NK-92 treated with Interleukin-12 subunit alpha and Interleukin-12 subunit beta, amount 100 ng/mL, for 24 hours (cell line): ENCODE measurements at places on chromosomes 2 and 18.

DNA sequence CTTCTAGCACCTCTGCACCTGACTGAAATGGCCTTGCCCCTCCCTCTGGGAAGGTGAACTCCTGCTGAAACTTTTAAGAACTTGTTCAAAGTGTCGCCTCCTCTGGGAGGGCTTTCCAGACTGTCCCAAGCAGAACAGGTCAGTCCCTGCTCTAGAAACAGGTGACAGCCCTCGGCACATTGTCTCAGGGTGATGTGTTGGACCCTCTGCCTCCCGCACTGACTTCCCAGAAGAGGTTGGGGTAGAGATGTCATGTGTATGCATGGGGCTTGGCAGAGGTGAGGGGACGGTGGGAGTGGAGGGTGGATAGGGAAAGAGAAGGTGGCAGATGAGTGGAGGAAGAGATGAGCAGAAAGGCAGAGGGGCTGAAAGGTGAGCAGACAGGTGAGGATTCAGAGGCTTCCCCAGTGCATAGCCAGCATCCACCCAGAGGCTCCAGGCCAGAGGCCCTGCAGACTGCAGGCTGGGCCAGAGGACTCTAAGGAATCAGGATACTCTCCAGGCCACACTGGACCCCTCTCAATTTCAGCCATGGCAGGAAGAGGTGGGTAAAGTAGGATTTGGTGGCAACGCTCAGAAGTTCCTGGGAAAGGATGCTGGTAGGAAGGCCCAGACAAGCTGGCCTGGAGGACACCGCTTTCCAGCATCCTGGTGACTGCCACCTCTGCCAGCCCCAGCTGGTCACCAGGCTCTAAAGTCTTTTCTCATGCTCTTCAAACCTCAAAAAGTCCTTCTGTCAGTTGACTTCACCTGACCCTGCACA lies 24.8 kb upstream of the TNS1 start:
- DNase-seq: no peak

- DNase-seq: no peak
Observed at GRCh38 chr2:33363325-33364298, 112.8 kb upstream of the RASGRP3 start.

- DNase-seq: no peak
Observed at GRCh38 chr2:198788676-198789075, 669.1 kb downstream of the SATB2 start.

GRCh38 chr2:233323851-233324250 lies 16.2 kb downstream of the SAG start:
- no peak for DNase-seq

DNA sequence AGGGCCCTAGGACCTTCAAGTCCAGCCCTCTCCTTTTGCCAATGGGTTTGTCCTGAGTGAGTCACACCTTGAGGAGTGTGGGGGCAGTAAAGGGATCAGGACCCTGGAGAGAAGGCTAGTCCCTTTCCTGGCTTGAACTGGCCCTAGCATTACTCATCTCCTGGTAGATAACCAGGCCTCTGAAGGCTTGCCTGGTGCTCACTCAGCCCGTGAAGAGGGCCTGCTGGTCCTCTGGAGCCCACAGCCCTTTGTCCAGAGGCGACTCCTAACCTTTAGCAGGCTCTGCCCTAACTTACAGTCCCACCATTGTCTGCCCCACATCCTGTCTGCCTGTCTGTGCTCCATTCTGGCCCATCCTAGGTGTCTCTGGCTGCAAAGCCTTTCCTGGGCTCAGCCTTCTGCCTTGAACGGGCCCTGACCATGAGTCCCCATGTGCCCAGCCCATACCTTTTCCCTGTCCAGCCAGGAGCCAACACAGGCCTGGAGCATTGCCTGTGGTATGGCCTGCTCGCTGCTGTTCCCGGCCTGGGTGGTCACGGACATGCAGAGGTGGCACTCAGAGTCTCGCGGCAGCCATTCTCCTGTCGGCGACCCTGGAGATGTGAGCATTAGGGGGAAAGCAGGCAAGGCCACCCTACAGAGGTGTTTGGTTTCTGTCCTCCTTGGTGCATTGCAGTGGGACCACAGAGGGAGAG lies 5.0 kb downstream of the SFTPB start:
- no peak for DNase-seq

DNA sequence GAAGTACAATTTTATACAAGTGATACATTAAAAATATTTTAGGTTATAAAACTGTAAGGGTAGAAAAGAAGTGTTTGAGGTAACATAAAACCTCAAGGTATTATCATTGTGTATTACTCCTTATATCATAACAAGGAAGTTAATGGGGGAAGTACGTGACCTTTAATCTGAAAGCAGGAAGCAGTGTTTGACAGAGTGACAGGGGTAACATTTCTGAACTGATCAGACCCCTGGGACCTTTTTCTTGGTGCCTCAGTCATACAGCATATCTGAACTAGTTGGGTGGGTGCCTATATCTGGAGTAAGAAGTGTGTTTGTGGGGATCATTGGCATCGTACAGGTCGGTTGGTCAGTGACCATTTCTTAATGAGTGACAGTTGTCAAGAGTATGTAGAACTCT lies 43.0 kb downstream of the MALT1 start:
- no peak for DNase-seq

DNA sequence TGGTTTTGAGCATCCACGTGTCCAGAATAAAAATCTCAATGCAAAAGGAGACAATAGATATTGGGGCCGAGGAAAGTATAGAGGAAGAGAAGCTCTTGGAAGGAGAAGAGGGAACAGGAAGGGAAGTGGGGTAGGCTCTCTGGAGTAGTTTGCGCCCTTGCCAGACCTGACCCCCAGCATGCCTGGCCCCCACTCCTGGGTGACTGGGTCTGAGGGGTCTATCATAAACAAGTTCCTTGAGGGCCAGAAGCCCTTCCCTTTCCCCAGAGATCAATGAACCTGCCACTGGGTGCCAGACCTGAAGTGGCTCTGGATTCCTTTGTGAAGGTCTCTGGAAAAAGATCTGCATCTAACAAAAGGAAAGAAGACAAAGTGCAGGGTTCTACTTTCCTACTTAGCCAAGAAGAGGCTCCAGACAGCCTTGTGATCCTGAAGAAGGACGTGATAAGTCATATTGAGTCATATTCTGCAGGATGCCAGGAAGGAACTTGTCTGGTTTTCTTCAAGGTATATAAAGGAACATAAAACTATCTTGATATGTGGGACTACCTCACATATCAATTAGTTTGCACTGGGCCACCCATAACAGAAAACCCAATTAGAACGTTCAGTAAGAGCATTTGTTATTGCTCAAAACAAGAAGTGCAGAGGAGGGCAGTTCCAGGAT lies 18.7 kb upstream of the ATOH8 start:
- no peak for DNase-seq

- DNase-seq: no peak
Observed at GRCh38 chr2:191264647-191265081, 19.5 kb downstream of the MYO1B start.

DNA sequence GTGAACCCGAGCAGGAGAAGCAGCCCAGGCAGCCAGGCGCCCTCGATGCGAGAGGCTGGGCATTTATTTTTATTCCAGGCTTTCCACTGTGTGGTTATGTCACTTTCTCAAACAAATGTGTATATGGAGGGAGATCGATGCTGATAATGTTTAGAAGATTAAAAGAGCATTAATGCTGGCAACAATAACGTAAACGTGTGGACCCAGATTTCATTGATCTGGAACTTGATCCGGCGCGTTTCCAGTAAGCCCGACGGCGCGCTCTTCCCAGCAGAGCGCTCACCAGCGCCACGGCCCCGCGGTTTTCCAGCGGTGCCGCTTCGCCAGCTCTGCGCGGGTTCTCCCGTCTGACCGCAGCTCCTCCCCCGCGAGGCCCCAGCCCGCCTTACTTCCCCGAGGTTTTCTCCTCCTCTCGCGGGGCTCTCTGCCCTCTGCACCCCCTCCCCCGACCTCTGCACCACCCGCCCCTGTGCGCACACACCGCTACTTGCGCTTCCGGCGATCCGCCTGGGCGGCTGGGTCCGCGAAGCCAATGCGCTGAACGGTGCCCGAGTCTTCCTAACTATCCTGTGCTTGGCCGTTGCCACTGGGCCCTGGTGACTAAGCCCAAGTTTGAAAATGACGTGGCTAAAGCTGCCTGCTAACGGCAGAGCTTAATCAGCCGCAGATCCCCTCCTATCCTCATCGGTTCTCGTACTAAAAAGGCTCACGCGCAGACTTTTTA lies 6.1 kb downstream of the ONECUT2 start:
- DNase-seq: no peak

DNA sequence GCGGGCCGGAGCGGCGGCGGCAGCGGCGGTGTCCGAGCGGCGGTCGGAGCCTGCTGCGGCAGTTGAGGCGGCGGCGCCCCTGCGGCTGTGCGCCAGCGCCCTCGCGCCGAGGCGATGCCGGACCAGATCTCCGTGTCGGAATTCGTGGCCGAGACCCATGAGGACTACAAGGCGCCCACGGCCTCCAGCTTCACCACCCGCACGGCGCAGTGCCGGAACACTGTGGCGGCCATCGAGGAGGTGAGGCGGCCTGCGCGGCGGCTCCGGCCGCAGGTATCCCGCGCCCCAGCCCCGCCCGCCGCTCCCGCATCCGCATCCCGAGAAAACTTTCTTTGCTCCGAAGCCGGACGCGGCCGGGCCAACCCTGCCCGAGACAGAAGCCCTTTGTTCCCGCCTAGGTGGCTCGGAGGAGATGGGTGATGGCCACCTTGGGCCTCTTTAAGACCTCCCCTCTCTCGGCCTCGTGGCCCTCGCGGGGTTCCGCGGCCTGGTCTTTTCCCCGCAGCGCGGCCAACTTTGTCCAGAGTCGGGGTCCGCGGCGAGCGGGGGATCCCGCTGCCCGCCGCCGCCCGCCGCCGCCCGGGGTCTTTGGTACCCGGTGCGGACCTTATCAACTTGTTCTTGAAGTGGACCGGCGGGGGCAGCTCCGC lies 504 bp downstream of the ASAP2 start:
- no peak for DNase-seq

- DNase-seq: no peak
Observed at GRCh38 chr2:125561302-125561701, 1094.7 kb upstream of the GYPC start.

DNA sequence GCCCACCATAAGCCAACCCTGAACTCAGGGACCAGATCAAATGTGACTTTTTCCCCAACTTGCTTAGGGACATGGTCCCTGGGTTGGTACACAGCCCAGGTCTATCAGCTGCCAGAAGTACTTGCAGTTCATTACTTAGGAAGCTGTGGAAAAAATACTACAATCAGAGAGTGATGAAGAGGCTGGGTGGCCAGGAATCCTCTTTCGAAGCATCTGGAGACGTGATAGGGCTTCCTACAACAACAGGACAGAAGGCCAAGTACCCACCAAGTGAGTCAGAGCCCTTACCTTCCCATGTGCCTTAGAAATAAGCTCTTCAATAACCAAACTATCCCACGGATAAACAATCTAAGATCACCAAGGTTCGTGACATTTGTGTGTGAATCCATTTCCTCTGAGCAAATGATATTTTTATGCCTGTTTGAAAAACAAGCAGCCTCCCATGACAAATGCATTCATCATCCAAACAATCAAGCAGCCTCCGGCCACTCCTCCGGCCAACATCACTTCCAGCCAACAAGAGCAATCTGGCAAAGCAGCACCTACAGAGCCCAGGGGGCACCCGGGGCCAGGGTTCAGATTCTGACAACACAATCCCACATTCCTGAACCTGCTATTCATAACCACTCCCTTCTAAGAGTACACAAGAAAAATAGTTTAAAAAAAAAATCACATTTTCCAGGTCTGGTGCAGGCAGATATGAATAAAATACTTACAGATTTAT lies 26.4 kb downstream of the TBC1D8 start:
- no peak for DNase-seq

- no peak for DNase-seq
Observed at GRCh38 chr2:187989925-187990623, 301.6 kb upstream of the GULP1 start.

DNA sequence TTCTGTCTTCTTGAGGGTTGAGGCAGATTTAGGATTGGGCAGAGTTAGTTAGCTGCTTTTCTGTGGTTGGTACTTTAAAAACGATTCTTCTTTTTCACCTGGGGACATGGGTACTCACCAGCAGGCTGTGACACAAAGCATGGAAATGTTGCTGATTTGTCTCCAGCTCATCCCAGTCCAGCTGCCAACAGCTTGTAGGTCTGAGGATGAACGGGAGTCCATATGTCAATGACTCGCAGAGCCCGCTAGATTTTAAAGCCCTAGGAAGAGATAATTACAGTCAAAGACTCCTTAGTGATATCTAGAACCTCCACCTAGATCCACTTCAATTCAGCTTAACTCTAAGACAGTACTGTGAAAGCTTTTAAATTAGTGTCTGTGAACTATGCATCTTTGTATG lies 20.8 kb downstream of the DOK1 start:
- no peak for DNase-seq

- DNase-seq: no peak
Observed at GRCh38 chr2:221572821-221573429, 821 bp upstream of the EPHA4 start.

DNA sequence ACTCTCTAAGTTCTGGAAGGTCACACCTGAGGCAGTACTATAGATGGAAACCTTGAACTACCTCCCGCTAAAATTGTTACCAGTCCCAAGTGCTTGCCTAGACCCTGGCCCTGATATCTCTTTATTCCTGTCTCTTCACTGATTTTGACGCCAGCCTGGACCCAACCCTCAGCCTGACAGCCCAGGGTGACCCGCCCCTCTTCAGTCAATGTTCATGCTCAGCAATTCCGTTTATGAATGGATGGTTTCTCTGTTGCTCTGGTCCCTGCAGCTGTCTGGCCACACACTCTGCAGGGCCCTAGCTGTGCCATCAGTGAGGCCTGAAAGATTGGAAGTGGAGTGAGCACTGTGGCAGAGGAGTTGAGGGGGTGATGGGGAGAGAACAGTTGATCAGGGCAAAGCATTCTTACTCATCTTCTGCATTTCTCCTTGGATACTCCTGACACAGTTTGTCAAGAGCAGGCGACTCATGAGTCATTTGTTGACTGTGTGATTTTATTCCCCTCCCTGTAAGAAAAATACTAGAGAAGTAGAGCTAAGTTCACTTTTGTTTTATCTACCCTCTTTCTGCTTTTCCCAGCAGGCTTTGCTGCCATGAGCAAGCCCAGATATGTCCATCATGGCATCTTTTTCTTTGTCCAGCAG lies 46.0 kb downstream of the NPAS2 start:
- DNase-seq: no peak

GRCh38 chr2:220041447-220041846 lies 414.0 kb downstream of the SLC4A3 start:
- DNase-seq: no peak

DNA sequence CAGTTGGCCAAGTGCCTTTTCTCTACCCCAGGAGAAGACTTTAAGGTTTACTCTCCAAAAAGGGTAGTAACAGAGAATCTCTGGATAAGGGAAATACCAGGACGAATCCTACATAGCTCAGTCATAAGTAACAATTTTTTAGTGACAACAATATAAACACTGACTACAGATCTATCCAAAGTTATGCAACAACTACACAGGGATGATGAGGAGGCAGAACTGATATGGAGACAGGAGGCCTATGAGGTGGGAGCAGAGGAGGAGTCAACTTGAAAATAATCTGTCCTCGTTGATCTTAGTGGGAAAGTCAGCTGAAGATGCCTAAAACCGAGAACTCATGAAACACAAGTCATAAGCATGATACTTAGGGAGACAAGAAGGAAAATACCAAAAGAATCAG lies 40.2 kb downstream of the SLC35F5 start:
- no peak for DNase-seq

- no peak for DNase-seq
Observed at GRCh38 chr2:15935675-15936074, 4.7 kb upstream of the MYCN start.
